ENCODE measurements at places on chromosomes 2 and 18.

DNA sequence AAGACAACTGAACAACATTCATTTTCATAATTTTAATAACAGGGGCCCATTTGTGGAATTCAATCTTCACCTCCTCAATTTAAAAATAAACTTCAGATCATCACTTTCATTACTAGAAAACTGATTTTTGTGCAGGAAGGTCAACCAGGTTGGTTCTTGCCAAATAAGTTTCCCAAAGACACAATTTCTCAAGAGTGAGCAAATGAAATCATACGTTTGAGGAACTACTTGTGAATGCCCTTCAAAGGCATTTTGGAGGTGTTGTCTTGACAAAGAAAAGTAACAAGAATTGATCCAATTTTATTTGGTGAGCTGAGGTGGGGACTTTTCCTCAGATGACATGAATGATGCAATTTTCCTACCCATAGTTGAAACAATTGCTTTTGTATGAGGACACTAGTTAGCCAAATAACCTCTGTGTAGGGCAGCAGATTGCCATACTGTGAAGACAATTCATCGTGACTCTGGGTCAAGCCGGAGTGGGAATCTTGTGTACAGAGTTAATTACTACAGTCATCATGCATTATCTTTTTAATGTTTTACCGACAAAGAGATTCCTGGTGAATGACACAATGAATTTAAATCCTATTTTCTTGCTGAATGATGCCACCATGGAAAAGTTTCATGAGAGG is 121.8 kb downstream of the TGFA start:
- no peak overlapping the region for H3K27ac ChIP-seq
- H3K27me3 ChIP-seq, result no peaks in the 10 kb centered on the region
- DNase-seq, result no peak
- H3K4me3 ChIP-seq, result no peak overlapping the region
- no peaks in the 10 kb centered on the region for H3K4me1 ChIP-seq

- H3K27me3 ChIP-seq, result no peaks in the 10 kb centered on the region
- DNase-seq, result no peak
- H3K36me3 ChIP-seq, result no peaks in the 10 kb centered on the region
- no peak overlapping the region for H3K4me3 ChIP-seq
Observed at GRCh38 chr2:137508739-137509384, 455.4 kb upstream of the HNMT start.

GRCh38 chr2:233837694-233838229 is 16.6 kb downstream of the HJURP start:
- no peak overlapping the region for H3K4me3 ChIP-seq
- DNase-seq, result no peak
- H3K27me3 ChIP-seq, result peaks cover 6% of the 10 kb centered on the region
- peaks cover 21% of the 10 kb centered on the region for H3K36me3 ChIP-seq
- H3K27ac ChIP-seq, result no peak overlapping the region

- no peak for DNase-seq
- no peaks in the 10 kb centered on the region for H3K36me3 ChIP-seq
- H3K4me3 ChIP-seq, result no peak overlapping the region
Observed at GRCh38 chr2:68764806-68765311, 30.2 kb downstream of the ARHGAP25 start.
